NCI-H345 (cell line): ENCODE measurements at places on chromosomes 2 and 18.

DNA sequence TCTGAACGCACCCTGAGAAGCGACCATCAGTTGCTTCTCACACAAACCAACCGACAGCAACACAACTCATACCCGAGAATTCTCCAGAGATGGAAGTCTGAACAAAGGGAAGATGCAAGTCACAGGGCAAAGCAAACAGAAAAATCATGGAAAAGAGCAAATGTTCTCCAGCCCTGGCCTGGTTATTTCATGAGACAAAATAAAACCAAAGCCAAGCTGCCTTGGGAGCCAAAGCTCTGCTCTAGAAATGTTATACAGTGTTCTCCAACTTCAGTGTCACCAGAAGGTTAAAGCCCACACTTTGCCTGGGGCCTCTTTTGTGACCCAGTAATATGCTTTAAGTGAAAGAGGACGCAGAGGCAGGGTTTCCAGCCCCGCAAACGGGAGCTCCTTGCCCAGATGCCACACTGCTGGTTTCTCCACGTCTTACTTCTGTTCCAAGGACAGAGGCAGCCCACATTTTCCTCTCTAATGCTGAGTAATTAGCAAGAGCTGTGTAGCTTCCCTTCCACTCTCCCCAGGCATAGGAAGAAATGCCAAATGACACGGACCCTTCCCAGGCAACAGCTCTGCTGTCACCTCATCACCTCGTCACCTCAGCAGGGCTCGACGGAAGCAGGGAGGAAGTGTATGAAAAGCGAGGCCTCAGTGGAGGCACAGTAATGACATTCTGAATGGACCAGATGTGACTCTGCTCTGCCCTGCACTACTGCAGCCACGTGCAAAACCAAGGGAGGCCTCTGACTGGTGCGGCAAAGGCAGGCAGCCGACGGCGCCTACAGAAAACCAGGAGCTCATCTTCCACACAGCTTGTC lies 64.7 kb downstream of the FBXO15 start:
- no peak for DNase-seq

GRCh38 chr18:9722691-9723090 lies 14.6 kb downstream of the RAB31 start:
- peak; percentile 13 for DNase-seq

GRCh38 chr2:201007584-201007998 lies 44.1 kb upstream of the ORC2 start:
- no peak for DNase-seq

DNA sequence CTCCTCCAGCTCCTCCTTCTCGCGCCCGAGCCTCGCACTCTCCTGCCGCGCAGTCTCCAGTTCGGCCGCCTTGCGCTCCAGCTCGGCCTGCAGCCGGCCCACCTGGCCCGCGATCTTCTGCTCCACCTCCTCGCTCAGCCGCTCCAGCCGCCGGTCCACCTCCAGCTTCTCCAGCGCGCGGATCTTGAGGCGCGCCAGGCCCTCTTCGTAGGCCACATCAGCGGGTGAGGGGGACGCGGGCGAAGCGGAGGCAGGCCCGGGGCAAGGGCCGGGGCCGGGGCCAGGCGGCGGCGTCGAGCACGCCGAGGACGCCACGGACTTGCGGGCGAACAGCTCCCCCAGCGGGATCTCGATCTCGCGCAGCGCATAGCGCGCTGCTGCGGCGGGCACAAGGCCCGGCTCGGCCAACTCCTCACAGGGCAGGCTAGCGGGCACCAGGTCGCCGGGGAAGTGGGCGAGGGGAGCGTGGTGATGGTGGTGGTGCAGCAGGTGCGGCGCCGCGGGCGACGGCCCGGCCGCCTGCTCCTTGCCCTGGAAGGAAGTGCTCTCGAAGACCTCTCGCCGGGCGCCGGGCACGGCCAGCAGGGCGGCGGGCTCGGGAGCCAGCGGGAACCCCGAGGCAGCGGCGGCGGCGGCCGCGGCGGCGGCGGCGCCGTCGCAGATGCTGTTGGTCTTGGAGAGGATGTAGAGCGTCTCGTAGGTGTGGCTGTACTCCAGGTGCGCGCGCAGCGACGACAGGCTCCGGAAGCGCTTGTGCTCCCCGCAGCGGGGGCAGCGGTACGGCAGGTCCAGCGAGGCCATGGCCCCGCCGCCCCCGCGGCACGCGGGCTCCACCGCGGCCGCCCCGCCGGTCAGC lies 15.2 kb downstream of the FBXO41 start:
- peak; percentile 85 for DNase-seq

GRCh38 chr2:27016801-27017325 lies 15.9 kb upstream of the TMEM214 start:
- peak; percentile 64 for DNase-seq

DNA sequence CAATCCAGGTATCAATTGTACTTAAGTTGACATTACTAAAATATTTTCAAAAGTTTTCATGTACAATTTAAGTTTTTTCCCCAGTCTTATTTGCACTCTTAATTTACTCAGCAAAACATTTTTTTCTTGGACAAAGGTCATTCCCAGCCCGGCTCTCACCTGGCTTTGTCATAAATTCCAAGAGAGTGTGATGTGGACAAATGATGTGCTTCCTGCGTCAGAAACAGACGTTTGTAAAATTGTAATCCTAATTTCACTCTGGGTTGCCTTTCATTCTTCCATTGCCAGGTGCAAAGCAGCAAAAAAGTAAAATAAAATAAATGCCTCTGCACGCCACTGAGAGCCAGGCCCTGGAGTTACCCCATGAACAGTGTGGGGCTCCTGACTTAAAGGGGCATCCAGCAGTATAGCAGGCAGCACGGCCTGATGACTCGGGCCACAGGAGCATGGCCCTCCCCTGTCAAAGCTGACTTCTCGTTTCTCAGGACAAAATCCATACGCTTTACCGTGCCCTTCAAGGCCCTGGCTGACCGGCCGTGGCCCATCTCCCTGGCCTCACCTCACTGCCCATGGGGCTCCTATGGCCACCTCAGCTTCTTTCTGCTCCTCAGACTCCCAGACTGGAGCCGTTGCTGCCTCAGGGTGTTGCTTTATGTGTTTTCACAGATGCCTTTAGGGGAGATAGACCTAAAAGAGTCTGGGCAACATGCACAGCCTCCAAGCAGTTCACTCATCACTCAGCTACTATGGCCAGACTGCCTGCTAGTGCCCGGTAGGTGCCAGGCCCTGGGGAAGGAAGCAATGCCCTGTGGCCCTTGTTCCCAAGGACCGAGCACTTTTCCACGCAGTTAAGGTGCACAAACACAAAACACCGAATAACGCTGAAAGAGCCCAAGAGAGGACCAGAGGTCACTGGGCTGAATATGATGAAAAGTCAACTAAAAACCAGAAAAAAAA lies 7.6 kb upstream of the TMEM185B start:
- no peak for DNase-seq

- no peak for DNase-seq
Measured at GRCh38 chr2:100673691-100674485, 111.1 kb downstream of the PDCL3 start.

GRCh38 chr2:33766175-33766574 lies 167.1 kb upstream of the FAM98A start:
- DNase-seq, result no peak

GRCh38 chr2:120856421-120856862 lies 120.8 kb downstream of the GLI2 start:
- DNase-seq, result no peak

DNA sequence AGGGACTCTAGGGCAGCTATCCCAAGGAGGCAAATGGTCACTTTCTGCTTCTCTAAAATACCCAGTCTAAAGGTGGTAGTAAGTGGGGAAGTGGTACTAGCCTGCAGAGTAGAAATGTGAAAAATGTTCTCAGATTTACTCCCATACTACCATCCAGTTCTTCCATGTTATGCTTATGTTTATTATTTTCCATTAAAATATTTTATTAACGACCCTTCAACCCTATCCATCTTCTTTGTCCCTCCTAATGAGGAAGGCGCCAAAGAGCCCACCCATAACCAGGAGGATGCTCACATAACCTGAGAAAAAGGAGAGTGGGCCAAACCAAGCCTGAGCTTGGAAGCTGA lies 153.5 kb downstream of the ANTXR1 start:
- no peak for DNase-seq

- DNase-seq, result no peak
Measured at GRCh38 chr2:85009019-85009618, 38.2 kb downstream of the KCMF1 start.

DNA sequence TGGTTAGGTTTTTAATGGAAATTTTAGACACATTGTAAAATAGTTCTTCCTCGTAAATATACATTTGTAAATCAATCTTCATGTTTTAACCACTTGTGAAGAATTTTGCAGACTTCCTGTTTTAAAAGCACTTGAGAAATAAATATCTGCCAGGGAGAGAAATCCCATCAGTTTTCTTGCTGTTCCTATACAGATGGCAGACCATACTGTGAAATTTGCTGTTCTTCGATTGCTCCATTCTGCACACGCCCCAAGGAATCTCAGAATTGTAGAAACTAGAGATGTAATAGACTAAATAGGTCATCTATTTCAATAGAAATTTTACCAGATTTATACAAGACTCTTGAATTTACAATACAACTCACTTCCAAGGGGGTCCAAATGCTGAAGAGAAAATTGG lies 75.8 kb upstream of the PIK3C3 start:
- no peak for DNase-seq

DNA sequence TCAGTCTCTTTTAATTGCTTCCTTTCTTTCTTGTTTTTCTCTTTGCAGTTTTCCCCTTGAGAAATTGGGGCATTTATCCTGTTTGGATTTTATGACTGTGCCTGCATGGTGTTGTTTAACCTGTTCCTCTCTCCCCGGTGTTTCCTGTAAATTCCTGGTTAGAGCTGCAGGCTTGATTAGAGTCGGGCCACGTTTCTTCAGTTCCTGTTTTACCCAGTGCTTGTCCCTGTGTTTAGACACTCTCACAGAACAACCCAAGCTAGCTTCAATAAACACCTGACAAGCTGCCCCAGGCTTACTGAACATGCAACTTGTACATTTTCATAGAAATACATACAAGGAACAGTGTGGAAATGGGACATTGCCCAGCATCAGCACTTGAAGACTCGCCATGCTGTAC lies 53.9 kb downstream of the NGEF start:
- no peak for DNase-seq

GRCh38 chr2:120525056-120526046 lies 179.4 kb downstream of the INHBB start:
- no peak for DNase-seq

GRCh38 chr2:228063558-228063957 lies 117.9 kb downstream of the SPHKAP start:
- DNase-seq, result no peak

GRCh38 chr2:12796657-12797056 lies 79.9 kb downstream of the TRIB2 start:
- DNase-seq, result no peak

GRCh38 chr2:193818801-193819499 lies 1624.2 kb upstream of the TMEFF2 start:
- DNase-seq, result no peak

GRCh38 chr18:47899107-47899840 lies 31.2 kb downstream of the SMAD2 start:
- DNase-seq, result no peak

DNA sequence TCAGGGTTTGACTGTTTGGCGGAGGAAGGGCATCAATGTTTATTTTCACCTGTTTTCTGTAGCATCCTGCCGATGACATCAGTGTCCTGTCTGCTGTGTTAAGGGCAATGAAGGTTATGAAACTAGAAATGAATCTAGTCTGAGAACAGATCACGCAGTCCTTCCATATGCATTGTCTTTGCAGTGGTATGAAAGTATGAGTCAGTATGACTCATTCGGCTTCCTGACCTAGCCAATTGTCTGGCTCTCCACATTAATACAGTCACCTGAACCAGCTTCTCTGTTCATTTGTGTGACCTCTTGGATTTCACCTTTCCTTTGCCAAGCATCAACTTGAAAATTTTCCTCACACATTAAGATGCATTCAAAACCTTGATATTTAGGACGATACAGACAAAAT lies 353.8 kb downstream of the RND3 start:
- DNase-seq, result peak; percentile 10

DNA sequence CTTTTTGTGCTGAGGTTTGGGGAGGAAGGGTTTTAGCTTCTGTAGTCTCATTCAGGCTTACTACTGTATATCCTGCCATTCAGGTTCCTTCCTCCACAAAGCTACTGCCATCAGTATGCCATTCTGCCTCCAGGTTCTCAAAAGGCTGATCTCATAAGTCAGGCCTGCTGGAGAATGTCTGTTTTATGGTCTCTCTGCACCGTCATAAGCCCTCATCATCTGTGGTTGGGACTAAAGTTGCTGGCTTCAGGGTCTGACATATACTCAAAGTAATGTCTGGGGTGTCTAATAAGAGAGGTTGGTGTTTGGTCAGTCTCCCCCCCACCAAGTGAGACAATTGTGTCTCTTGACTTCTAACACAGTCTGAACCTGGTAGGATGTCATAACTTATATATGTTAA lies 36.2 kb upstream of the CCBE1 start:
- DNase-seq, result no peak

GRCh38 chr2:237434866-237435311 lies 20.9 kb upstream of the COL6A3 start:
- no peak for DNase-seq

GRCh38 chr2:77228391-77228790 lies 293.8 kb downstream of the LRRTM4 start:
- DNase-seq, result peak; percentile 9
